Motor neuron (in vitro differentiated cells): ENCODE measurements at places on chromosomes 7 and 10. TPM values are rescaled to one million over a fixed set of nuclear protein-coding genes. Genes with fewer than 3 reads are reported as not detected.

- ATAC-seq, result no peak
Measured at GRCh38 chr10:76309741-76310587, 878.5 kb downstream of the LRMDA start.

The IRF5 gene
- total RNA-seq, result 2.2 and 2.3 TPM in 2 replicates

DNA sequence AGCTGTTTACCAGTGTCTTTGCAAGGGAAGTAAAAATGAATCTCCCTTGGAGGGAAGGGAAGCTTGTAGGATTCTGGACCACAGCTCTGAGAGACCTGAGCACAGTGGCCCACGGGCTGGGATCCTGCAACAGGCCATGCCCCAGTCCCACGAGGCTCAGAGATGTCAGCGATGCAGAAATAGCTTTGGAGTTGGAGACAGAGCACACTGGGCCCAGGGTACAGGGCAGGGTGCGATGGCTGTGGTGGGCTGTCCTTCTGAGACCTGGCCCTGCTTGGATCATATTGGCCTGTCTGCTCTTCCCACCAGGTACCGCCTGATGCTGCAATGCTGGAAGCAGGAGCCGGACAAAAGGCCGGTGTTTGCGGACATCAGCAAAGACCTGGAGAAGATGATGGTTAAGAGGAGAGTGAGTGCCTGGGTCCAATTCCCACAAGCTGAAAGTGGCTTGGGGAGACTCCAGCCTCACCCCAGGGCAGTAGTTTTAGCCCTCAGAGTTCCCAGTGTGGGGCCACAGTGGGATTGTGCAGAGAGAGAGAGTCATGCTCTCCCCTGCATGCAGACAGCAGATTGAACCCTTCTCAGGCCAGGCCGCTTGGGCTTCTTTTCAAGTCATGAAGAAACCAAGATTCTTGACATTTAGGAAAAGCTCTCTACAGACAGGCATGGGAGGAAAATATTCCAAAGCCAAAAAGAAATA lies 13.5 kb upstream of the CSGALNACT2 start:
- ATAC-seq, result no peak

- ATAC-seq, result no peak
Measured at GRCh38 chr7:11298220-11298619, 324.5 kb downstream of the PHF14 start.

DNA sequence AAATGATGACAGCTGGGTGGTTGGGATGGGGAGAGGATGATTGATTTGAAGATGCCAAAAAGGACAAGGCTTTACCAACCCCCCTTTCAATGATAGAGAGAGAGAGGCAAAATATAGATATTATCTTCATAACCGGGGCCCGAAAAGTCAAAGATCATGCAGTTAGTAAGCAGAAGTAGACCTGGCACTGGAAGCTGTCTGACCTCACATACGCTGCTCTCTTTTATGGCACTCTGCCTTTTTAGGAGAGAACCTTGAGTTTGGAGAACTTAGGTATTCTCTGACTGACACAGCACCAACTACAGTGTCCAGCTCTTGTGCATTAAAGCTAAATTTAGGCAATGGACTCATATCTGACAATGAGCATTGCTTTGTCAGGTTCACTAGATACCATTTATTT lies 30.7 kb downstream of the CNNM2 start:
- no peak for ATAC-seq
